ENCODE measurements at places on chromosomes 2 and 18.
A peak's percentile ranks its signal among the peaks of the same experiment; 100 is the strongest.

GRCh38 chr2:185664384-185664783, 74.2 kb upstream of the FSIP2 start:
- DNase-seq = no peak

DNA sequence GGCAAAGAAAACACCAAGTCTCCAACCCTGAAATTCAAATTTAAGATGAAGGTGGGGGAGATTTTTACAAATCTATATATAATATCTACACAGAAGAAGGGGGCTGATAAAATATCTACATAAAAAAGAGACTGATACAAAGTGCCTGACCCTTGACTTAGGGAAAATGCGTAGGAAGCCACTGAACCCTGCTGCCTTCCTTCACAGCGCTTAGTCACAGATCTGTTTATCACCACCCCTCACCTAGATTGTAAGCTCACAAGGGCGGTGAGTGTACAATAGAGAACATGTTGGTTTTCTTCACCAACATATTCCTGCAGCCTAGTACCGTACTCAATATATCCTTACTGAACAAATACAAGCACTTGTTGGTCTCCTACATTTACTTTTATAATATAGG, 54.3 kb downstream of the NOL10 start:
- DNase-seq = no peak

- no peak for DNase-seq
Measured at GRCh38 chr2:8159966-8160603, 521.8 kb upstream of the ID2 start.

DNA sequence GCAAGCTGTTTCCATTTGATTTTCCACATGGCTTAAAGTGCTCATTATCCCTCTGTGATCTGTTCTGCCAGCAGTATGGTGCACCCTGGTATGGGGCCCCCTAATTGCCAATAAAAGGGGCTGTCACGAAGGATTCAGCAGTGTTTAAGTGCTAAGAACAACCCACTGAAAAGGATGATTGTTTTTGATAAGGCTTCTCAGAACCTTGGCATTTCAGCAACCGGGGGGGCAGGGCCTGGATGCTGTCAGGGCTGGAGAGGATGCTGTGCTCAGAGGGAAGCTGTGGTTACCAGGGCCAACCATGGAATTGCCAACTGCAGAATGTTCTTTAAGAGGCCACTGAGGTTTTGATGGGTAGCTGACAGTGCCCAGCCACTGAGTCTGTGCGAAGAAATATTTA, 117.8 kb downstream of the CTIF start:
- DNase-seq = no peak

GRCh38 chr18:79156327-79156726, 87.1 kb downstream of the ATP9B start:
- DNase-seq = no peak

DNA sequence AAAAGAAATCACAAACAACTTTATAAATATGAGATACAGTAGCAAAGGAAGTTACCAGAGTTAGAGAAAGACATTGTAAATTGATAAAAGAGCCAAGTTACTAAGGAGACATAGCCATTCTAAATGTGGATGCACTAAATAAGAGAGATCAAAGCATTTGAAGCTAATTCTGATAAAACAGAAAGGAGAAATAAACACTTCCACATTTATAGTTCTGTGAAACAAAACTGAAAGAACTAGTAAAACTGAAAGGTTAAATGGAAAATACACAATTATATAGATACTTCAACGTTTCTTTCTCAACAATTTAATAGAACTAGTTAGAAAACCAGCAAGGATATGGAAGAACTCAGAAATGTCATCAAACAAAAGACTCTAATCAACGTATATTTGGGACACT, 309.0 kb upstream of the CDH2 start:
- DNase-seq = no peak

DNA sequence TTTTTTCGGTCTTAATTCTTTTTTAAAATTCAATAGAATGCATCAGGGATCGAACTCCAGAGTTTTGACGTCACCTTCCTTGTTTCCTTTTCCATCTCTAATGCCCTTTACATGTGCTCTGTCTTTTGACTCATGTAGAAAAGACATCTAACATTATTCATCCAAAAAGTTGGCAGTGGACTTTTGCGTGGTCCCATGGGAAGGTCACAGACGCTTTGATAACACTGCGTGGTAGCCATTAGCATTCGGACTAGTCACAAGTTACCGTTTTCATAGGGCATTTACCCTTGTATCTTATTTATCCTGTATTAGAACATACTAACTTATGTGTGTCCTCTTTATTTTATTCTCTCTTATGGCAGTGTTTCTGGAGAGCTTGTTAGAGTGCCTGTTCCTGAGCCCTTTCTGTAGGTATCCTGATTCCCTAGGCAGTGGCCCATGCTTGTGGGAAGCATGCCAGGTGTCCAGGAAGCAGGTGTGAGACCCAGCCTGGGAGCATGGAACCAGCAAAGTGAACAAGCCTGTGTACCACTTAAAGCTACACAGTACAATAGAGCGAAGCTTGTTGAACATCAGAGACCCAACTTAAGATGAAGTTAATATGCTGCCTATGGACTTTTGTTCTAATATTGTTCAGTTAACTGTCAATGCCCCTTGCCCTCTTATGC, 73.6 kb upstream of the RBM44 start:
- no peak for DNase-seq

- no peak for DNase-seq
Measured at GRCh38 chr2:223020971-223021675, 30.9 kb upstream of the KCNE4 start.

- no peak for DNase-seq
Measured at GRCh38 chr2:38601463-38602135, 1.1 kb downstream of the HNRNPLL start.

GRCh38 chr18:56992777-56993176, 154.1 kb upstream of the BOD1L2 start:
- no peak for DNase-seq

- peak; percentile 42 for DNase-seq
Measured at GRCh38 chr2:179020156-179020750, 29.7 kb downstream of the CCDC141 start.

Measured in CD4-positive, alpha-beta memory T cell (primary cell).